ENCODE measurements at places on chromosomes 16 and 17. TPM values are rescaled to one million over a fixed set of nuclear protein-coding genes. Genes with fewer than 3 reads are reported as not detected.

Gene PHLPP2
- 16.3 TPM for total RNA-seq

Gene ZACN
- not detected for total RNA-seq

Gene CACNG1
- not detected for total RNA-seq

Gene NUBP2
- 76.6 TPM for total RNA-seq

Gene SDR42E2
- not detected for total RNA-seq

Gene C1QTNF1
- total RNA-seq: 3.8 TPM

Gene SYT17
- total RNA-seq: 0.24 TPM

Gene FBXL16
- total RNA-seq: 2.7 TPM

Gene CES4A
- 0.15 TPM for total RNA-seq

Gene SLC38A8
- total RNA-seq: not detected

Gene DNAH17
- 0.22 TPM for total RNA-seq

Gene PDE6G
- total RNA-seq: 0.43 TPM

Gene SLC16A11
- 0.47 TPM for total RNA-seq

Gene TMEM238L
- total RNA-seq: not detected

Gene OR4D1
- total RNA-seq: not detected

Gene C1QTNF8
- not detected for total RNA-seq

Gene PTX4
- total RNA-seq: not detected

Gene MYO1C
- total RNA-seq: 103 TPM

Gene TBX6
- 0.49 TPM for total RNA-seq

Gene PSMB3
- 217 TPM for total RNA-seq

Gene FNDC8
- not detected for total RNA-seq

Gene TMEM114
- 1.8 TPM for total RNA-seq

Gene ERN2
- not detected for total RNA-seq

Gene CDH3
- total RNA-seq: not detected

Gene NEUROD2
- not detected for total RNA-seq

Gene TBC1D3E
- total RNA-seq: not detected

Gene ARL16
- 67.4 TPM for total RNA-seq

Gene DOC2A
- total RNA-seq: 3.2 TPM

Gene PMP22
- total RNA-seq: not detected

Gene HBA2
- total RNA-seq: 6.1 TPM

Gene ARL5C
- not detected for total RNA-seq

Gene PYDC1
- total RNA-seq: not detected

Gene C17orf50
- total RNA-seq: not detected

Gene RNF222
- total RNA-seq: not detected

Gene GGT6
- total RNA-seq: not detected

Gene PYY
- not detected for total RNA-seq

Measured in A673 (cell line).